ENCODE measurements at places on chromosomes 1 and 21. TPM values are rescaled to one million over a fixed set of nuclear protein-coding genes. Genes with fewer than 3 reads are reported as not detected.

DNA sequence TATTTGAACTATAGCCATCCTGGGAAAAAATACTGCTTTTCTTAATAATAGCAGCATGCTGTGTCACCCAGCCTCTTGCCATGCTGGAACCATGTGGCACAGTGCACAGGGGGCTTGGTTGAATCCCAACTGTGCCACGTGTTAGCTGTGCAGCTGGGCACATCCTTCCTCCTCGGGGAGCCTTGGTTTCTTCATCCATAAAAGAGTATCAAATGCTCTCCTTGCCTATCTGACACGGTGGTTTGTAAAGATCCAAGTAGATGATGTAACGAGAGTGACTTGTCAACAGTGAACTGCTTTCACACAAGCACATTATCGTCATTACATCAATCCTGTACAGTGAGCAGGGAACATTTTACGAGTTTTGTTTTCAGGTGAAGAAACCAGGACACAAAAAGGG, 24.4 kb downstream of the VASH2 start:
- no peak for DNase-seq
- H3K4me3 ChIP-seq, result no peak overlapping the region
- peaks cover 1% of the 10 kb centered on the region for H3K4me1 ChIP-seq
- H3K27ac ChIP-seq, result no peak overlapping the region
- H3K36me3 ChIP-seq, result no peaks in the 10 kb centered on the region

DNA sequence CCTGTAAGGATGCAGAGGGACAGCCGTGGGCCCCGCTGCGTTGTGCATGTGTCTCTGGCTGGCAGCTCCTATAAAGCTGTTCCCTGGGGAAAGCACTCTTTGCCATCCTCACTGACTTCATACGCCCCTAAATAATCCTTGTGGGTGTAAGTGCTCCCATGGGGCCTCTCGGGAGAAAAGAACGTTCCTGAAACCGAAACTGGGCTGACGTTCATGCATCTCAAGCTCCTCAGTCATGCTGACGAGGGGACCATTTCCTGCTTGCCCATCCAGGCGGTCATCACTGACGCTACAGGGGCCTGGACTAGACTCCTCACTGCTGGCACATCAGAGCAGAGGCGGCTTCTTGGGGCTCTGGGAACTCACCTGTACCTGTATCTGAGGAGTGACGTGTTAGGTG, 73.1 kb upstream of the USP24 start:
- H3K27me3 ChIP-seq, result peaks cover 3% of the 10 kb centered on the region
- peak overlapping the region; percentile 77 for H3K4me3 ChIP-seq
- peak; percentile 47 for DNase-seq
- peak overlapping the region; percentile 89 for H3K27ac ChIP-seq

DNA sequence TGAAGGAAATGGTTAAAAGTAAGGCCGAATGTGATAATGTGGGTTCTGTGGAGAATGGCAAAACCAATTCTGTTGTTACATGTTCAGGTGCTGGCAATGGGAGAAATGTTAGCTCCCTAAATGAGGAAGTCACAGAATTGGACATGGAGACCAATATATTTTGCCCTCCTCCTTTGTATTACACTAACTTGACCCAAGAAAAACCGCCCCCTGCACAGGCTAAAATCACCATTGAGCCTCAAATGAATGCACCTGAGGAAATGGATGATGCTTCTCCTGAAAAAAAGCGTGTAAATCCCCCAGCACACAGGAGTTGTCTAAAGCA, 932 bp downstream of the MAP10 start:
- no peak for DNase-seq
- peak overlapping the region; percentile 20 for H3K27ac ChIP-seq
- peaks cover 16% of the 10 kb centered on the region for H3K4me1 ChIP-seq

DCAF8 gene
- total RNA-seq, result 172 TPM

XKR8 gene
- 6.1 TPM for total RNA-seq
